ENCODE measurements at places on chromosomes 2 and 18.

DNA sequence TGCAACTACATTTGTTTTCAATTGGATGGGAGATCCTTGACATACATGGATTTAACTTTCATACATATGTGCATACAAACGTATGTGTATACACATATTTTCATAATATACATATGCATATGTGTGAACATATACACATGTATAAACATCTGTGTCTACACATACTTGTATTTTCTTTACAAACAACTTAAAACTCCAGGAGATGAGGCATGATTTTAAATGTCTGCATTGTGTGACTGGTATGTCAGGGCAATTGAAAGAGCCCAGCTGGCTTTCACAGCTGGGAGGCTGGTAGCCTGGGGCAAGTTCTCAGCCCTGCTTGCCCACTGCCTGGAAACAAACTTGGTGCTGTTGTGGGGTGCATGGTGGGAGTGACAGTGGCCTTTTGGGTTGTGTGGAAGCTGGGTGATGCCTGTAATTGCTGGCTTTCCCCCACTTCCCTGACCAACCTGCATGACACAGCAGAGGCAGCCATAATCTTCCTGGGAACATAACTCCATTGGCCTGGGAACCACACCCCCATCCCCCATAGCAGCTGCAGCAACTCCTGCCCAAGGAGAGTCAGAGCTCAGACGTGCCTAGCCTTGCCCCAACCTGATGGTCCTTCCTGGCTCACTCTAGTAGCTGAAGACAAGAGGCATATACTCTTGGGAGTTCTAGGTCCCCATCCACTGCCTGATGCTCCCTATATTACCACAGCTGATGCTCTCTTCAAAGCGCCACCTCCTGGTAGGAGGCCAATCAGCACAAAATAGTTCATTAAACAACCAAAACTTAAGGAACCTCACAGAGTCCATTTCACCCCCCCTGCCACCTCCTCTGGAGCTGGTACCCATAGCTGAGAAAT lies 158.3 kb downstream of the CERS6 start:
- DNase-seq, result no peak

- no peak for DNase-seq
Measured at GRCh38 chr18:4119813-4120212, 335.3 kb downstream of the DLGAP1 start.

GRCh38 chr2:129055242-129055641 lies 736.6 kb upstream of the HS6ST1 start:
- DNase-seq, result no peak

GRCh38 chr18:30971338-30971956 lies 71.1 kb downstream of the DSC3 start:
- no peak for DNase-seq

GRCh38 chr18:52008330-52008729 lies 331.7 kb upstream of the DCC start:
- DNase-seq, result no peak

DNA sequence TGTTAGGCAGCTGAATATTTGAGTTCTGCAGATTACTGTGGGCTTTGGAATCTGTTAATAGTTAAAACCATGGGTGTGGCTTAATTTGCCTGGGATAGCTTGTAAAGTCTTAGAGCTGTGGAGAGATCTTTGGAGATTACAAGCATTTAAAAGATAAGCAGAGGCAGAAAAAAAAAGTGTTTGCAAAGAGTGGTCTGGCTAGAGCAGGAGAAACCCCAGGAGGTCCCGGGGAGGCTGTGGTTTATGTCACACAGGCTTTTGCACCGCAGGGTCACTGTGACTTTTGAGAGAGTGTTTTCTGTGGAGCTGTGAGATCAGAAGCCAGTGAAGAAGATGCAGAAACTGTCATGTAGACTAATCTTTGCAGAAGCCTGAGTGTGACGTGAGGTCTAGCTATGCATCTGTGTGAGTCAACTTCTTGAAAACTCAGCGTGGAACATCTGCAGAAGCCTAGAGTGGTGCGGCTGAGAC lies 49.0 kb downstream of the SETBP1 start:
- DNase-seq, result peak; percentile 62

- DNase-seq, result no peak
Measured at GRCh38 chr2:160940699-160941098, 219.5 kb upstream of the TANK start.

- peak; percentile 7 for DNase-seq
Measured at GRCh38 chr2:127145280-127145895, 38.4 kb upstream of the BIN1 start.

DNA sequence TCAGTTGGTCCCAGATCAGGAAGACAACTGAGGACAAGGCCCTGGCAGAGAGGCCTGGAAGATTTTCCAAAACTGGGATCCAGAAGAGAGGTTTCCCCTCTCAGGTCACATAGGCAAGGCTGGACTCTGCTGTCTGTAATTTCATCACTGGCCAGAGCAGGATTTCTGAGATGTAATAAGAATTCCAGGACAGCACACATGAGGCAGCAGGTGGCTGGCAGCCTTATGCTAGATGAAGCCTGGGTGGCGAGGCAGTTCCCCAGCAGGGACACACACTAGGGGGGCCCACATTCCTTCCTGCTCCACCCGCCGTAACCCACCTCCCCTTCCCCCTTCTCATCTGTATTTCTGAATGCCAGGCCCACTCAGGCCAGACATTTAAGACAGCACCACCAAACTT lies 98.6 kb downstream of the HNRNPLL start:
- DNase-seq, result no peak

- no peak for DNase-seq
Measured at GRCh38 chr18:49174478-49174877, 223.7 kb upstream of the SMAD7 start.

GRCh38 chr2:39017334-39017733 lies 103.5 kb downstream of the SOS1 start:
- DNase-seq, result no peak

DNA sequence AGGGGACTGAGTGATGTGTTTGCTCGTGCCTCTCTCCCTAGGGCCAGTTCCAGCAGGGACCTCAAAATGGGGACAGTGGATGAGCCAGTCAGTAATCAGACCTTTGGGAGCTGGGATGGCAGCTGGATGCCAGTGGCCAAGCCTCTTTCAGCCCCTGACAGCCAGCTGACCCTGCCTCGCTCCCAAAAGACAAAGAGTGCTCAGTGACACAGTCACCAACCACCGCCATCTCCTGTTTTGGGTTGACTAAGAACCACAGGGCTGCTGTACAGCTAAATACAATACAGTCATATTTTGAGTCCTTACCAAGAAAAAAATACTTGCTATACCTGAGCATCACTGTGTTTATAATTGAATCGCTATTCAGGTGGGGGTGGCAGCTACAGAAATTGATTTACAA lies 75.7 kb downstream of the POU3F3 start:
- no peak for DNase-seq

- peak; percentile 53 for DNase-seq
Measured at GRCh38 chr2:195532628-195533271, 124.3 kb upstream of the SLC39A10 start.

- no peak for DNase-seq
Measured at GRCh38 chr2:29017716-29018435, 36.8 kb downstream of the TOGARAM2 start.

GRCh38 chr2:85175369-85176299 lies 42.4 kb downstream of the TCF7L1 start:
- DNase-seq, result no peak

- DNase-seq, result peak; percentile 32
Measured at GRCh38 chr2:45494275-45494977, 116.6 kb downstream of the SRBD1 start.

DNA sequence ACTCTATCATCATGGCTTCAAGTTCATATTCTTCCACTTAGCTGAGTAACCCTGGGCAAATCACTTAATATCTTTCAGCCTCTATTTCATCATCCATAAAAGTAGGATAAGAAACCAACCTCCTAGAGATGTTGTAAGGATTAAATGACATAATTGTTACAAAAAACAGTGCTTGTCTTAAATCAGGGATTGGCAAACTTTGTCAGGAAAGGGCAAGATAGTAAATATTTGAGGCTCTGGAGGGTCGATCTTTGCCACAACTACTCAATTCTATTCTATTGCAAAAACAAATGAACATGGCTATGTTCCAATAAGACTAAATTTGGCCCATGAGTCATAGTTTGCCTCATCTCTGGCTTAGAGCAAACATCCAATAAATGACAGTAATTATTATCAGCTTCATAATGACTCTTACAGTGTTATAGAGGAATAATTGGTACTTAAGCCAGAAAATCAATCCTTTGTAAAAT lies 184.7 kb downstream of the SATB2 start:
- DNase-seq, result no peak

DNA sequence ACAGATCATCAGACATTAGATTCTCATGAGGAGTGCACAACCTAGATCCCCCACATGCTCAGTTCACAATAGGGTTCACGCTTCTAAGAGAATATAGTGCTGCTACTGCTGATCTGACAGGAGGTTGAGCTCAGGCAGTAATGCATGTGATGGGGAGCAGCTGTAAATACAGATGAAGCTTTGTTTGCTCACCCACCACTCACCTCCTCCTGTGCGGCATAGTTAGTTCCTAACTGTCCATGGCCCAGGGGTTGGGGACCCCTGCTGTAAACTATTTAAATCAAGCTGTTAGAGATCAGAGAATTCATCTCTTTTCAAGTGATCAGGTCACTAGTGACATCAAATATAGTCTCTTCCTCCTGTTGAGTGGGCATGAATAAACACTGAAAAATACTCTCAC lies 88.8 kb upstream of the ACVR2A start:
- no peak for DNase-seq

GRCh38 chr18:79133724-79134123 lies 64.5 kb downstream of the ATP9B start:
- no peak for DNase-seq

- no peak for DNase-seq
Measured at GRCh38 chr18:77103187-77103850, 29.3 kb downstream of the MBP start.

GRCh38 chr2:117968722-117969121 lies 45.1 kb downstream of the CCDC93 start:
- DNase-seq, result no peak

DNA sequence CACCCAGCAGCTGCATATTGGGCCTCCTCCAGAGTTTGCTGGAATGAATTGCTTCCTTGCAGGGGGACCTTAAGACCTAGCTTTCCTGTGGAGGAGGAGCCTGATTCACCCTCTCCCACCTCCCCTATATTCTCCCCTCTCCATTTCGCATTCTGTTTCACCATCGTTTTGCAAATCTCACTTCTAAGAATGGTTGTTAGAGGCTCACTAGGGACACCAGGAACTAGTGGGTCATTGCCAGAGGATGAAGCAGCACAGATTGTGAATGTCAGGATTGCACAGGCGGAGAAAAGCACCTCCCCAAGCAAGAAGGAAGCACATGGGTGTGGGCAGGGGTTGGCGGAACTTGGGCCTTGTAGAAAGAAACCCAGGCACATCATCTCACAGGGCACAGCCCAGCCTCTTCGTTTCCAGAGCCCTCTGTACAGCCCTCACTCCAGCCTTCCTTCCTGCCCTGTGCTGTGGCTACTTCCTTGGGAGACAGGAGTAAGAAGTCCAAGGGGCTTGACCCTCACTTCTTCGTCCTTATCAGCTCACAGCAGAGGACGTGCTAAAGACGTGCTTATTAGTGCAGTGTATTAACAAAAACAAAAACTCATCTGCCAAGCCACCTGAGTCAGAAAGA lies 63.4 kb downstream of the TACR1 start:
- no peak for DNase-seq

DNA sequence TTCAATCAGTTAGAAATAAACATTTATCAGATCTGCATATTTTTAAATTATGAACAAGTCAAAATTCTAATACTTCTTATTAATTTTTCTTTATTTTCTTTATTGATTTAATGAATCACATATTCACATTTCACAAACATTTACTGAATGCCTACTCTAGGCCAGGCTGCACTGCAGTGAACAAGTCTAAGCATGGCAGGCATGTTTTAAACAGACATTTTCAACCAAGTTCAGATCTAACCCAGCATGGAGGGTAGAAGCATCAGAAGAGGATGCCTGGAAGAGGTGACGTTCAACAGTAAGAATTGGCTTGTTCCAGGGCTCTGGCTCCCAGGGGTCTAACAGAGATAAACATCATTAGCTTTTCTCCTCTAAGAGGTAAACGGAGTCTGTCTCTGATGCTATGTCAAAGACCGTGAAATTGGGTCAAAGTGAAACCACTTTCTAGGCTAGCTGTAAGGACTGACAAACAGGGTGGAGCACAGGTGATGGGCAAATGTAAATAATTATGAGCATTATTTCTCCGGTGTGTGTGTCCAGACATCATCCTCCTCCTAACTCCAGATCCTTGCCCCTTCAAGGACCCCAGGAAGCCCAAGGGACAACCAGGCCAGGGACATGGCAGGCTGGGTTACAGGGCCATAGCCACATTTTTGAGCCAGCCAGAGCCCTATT lies 50.6 kb downstream of the UNC50 start:
- DNase-seq, result peak; percentile 42

DNA sequence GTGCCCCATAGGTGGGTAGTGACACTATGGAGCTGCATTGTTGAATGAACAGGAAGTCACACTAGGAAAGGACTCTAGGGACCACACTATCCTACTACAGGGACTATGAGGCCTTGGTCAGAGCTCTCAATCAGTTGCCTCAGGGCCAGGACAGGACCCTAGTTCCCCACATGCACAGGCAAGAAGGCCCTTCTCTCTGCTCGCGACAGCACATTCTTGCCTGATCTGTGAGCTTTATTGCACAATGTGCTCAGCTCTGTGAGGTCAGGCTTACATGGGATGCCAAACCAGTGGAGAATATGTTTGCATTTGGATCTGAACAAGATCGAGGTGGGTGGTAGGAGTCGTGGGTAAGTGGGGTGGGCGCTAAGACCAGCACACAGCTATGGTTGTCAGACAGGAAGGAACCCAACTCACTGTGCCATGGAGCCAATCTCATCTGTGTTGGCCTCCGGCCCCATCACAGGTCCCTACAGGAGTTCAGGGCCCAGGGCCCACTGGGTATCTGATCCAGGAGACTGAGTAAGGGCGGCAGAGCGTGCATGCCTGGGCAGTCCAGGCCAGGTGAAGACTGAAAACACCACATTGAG lies 8.0 kb downstream of the PCARE start:
- no peak for DNase-seq

- DNase-seq, result no peak
Measured at GRCh38 chr2:151347906-151348305, 9.5 kb upstream of the TNFAIP6 start.

GRCh38 chr18:62914871-62915392 lies 199.6 kb downstream of the PHLPP1 start:
- no peak for DNase-seq

- no peak for DNase-seq
Measured at GRCh38 chr2:221649051-221649775, 77.1 kb upstream of the EPHA4 start.

DNA sequence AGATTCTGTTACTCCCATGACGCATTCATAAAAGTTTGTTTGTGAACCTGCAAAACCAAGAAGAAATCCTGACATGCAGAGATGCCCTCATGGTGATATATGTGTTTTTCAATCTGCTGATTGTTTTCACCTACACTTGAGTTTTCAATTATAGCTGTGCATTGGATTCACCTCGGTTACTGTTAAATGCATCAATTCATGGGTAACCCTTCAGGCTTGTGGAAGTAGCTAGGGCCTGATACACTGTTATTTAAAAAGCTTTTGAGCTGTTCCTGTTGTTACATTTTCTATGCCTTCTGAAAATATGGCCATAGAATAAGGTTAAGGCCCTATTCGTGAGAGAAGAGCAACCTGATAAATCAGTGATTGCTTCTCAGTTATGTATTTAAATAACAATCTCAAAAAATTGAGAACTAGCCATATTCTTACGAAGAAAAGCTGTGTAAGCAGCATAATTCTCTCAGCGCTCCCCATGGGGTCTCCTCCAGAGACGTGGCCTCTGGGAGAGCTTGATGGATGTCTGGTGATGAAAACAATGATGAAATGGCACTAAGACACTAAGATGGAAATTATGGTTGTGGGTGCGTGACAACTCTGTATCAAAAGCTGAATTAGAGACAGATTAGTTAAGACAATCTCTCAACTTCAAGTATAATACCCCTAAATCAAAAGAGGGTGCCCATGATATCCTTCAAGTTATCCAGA lies 60.5 kb downstream of the RIT2 start:
- DNase-seq, result no peak
